ENCODE measurements at places on chromosomes 16 and 17. TPM values are rescaled to one million over a fixed set of nuclear protein-coding genes. Genes with fewer than 3 reads are reported as not detected.

- no peak for DNase-seq
These were observed 7.8 kb downstream of the HIC1 start for GRCh38 chr17:2062571-2063183.

- DNase-seq = no peak
These were observed 61.7 kb upstream of the MRC2 start for GRCh38 chr17:62565817-62566216.

KRT24 gene
- not detected for polyA plus RNA-seq

GJC1 gene
- polyA plus RNA-seq = 30.3 TPM

GRCh38 chr17:12877953-12878669, 88.8 kb downstream of the ARHGAP44 start:
- no peak for DNase-seq

DNA sequence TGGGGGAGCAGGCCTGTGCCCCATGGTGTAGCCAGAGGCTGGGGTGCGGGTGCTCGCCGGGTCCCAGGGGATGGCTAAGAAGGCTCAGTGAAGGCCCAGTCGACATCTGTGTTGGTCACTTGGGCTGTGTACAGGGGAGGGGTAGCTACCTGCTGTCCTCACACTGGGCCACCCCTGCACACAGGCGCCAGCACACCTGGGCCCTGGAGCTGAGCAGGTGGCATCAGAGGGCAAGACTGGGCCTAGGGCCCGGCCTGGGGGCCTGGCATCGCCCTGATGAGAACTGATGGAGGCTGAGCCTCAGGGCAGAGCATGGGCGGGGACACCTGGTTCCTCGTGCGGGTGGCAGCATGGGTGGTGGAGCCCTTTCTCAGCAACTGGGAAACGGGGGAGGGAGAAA, 870 bp upstream of the CTRB2 start:
- DNase-seq = no peak

KRT12 gene
- 0.37 TPM for polyA plus RNA-seq

MAP2K4 gene
- 48.0 TPM for polyA plus RNA-seq

UMOD gene
- polyA plus RNA-seq = 163 TPM
